ENCODE measurements at places on chromosomes 5 and 9.

DNA sequence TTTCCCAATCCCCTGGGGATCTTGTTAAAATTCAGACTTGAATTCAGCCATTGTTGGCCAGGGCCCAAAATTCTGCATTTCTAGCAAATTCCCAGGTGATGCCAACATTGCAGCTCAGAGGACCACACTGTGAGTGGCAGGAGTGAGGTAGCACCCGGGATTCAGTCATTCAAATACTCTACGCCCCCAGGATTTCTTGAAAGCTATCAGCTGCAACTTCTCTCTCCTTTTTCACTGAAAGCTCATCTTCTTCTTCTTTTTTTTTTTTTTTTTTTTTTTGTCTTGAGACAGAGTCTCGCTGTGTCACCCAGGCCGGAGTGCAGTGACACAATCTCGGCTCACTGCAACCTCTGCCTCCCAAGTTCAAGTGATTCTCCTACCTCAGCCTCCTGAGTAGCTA is 19.3 kb upstream of the ANKH start:
- no peak for DNase-seq

- no peak for DNase-seq
Measured at GRCh38 chr5:103232393-103232999, 26.1 kb upstream of the MACIR start.

GRCh38 chr5:134275822-134276221 is 49.9 kb upstream of the PPP2CA start:
- no peak for DNase-seq

DNA sequence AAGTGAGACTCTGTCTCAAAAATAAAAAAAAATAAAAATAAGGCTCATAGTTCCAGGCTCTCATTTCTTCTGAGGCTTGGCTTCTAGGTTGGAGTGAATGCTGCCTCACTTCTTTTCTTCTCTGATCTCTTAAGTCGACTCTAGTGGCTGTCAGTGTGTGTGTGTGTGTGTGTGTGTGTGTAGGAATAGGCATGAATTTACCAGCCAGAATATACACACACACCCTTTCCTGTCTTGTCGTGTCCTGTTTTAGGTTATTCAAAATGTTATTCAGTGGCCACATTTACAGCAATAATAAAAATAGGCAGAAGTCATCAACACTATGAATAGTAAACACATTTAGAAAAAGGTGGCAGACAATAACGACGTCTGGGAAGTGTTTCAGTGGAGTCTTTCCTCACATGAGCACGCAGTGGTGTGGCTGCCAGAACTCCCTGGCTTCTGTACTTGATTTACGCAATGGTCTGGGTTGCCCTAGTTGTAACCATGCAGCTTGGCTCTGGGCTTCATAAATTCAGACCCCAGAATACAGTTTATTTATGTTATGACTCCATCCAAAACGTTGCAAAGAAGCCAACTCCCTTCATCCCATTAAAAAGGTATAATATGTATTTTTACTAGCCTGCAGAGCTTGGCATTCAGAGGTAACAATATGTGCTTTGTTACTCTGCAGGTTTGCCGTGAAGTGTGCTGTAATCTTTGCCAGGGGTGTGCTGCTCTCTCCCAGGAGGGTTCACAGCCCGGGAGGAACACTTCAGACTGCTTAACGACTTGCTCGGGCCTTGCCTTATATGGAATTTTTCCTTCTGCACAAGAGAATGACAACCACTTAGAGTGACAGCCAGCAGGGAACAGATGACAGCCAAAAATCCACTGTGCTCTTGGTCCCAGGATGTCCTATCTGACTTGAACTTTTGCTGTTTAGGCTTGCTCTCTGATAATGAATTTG is 34.4 kb upstream of the PALM2AKAP2 start:
- no peak for DNase-seq
